ENCODE measurements at places on chromosomes 2 and 18.

- DNase-seq, result no peak
Measured at GRCh38 chr18:21602299-21602587, 1.7 kb upstream of the ESCO1 start.

- DNase-seq, result no peak
Measured at GRCh38 chr2:182650704-182651103, 65.4 kb upstream of the DNAJC10 start.

DNA sequence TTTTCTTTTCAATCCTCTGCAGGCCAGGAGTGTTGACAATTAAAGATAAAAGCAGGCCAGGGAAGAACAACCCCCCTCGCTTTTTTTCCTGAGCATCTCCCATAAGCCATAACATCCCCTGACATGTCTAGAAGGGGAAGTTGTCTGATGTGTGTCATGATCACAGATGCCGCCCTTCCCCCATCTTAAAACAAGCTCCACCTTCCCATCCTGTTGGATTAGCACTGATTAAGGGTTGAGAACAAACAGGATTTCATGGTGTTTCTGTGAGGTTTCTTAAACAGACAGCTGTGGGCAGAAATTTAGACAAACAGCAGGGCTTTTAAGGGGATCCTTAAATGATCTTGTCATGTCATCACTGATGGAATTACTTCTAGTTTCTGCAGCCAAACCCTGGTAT, 59.4 kb upstream of the UPP2 start:
- peak; percentile 95 for DNase-seq

GRCh38 chr2:32496662-32497061, 131.2 kb upstream of the TTC27 start:
- no peak for DNase-seq

GRCh38 chr18:48818329-48819254, 132.2 kb downstream of the SMAD7 start:
- no peak for DNase-seq

DNA sequence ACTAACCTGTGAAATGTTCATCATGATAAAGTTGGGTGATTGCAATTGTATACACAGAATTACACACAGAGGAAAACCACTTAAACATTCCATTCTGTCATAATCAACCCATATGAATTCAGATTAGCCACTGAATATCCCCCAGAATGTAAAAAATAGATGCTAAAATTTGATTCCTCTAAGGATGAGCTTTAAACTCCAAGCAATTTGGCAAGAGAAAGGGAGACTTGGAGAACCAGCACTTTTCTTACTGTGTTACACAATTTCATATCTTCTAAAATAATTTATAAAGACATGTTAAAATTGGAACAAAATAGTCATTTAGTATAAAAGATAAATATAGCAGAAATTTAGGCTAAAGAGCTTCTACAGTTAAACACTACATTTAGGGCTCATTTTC, 146.3 kb upstream of the LMAN1 start:
- no peak for DNase-seq

- DNase-seq, result no peak
Measured at GRCh38 chr2:169853041-169853668, 25.9 kb downstream of the UBR3 start.

GRCh38 chr2:220215785-220216184, 588.4 kb downstream of the SLC4A3 start:
- DNase-seq, result peak; percentile 95

- DNase-seq, result no peak
Measured at GRCh38 chr2:58896638-58897037, 655.5 kb upstream of the FANCL start.

DNA sequence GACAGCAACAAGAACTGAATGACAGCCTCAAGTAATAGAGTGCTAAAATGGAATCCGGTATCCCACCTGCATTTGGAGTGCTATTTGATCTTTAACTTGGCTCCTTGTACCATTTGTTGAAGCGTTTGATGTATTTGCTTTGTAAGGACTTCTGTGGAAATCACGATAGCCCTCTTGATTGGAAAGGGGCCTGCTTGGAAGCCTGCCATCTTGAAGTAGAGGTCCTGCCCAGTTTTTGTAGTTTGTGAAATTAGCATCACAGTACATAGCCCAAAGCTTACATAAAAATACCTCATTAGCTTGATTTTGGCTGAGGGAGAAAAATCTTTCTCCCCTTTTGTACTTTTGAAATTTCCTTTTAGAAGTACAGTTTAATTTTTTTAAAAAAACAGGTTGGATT, 2.7 kb downstream of the CDCA7 start:
- DNase-seq, result no peak

DNA sequence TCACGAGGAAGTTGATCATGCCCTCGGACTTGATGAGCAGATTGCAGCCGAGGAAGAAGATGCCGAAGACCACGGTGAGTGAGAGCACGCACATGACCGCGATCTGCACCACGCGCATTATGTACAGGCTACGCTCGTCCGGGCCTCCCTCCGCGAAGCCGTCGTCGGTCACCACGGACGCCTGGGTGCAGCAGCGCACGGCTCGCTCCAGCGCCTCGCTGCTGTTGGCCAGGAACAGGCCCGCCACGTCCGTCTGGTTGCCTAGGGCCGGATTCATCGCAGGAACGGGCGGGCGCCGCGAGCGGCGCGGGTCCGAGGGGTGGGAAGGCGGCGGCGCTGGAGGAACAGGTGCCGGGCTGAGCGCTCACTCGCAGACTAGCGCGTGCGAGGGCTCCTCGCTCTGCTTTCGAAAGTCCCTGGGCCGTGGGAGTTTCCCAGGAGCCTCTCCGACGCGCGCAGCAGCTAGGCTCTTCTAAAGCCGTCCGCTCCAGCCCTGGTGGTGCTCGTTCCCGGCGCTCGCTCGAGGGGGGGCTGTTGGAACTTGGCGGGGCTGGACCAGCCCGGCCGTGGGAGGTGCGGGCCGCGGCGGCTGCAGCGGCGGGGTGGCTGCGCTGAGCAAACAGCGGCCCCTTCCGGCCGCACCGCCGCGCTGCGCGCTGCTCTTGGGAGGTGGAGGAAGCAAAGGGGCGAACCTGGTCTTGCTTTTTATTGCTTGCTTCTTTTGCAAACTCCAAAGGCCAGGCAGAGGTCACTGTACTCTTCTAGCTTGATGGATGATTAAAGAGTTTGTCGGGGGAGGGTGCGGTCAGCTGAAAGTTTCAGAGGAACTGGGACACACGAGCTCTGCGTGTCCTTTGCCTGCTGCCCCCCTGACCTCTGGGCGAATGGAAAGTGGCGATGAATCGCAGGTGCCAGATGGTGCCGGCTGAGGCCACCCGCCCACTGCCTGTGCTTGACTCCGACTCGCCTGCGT, at the start of gene RPRM:
TSS of gene RPRM (minus strand) at position 474 of the 973 bp plus-strand sequence. CDS start at position 277, 197 bp downstream.
- DNase-seq, result peak; percentile 81

DNA sequence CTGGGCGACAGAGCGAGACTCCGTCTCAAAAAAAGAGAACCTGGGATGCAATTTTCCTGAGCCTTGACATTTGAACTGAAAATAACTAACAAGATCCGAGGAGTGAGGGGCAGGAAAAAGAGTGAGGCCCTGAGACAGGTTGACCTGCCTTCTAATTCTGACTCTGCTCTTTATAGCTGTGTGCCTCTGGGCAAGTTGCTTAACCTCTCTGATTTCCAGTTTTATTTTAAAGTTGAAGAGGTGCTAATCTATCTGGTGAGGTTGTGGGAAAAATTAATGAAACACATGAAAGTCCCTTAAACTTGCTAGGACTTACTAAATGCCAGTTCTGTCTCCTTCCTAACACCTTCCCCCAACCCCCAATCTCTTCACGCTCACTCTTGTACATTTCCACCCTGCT, 108.4 kb upstream of the MGAT5 start:
- DNase-seq, result no peak

- DNase-seq, result no peak
Measured at GRCh38 chr2:39631718-39632117, 34.0 kb upstream of the TMEM178A start.

DNA sequence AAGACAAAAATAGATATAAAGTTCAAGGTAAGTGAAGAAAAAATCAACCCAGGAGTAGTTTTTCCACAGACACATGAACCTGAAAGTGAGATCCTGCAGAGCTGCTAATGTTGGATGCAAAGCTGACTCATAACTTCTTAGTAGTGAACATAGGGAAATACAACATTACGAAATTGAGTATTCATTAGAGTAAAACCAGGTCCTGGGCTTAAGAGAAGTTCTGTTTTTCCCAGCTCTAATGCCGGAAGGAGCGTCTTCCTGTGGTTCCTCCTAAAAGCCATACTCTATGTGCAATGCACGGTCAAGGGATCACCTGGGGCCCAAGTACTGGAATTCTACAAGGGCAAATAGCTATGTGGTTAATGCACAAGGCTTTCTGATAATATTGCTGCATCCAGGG, 141.7 kb downstream of the RBMS1 start:
- no peak for DNase-seq

DNA sequence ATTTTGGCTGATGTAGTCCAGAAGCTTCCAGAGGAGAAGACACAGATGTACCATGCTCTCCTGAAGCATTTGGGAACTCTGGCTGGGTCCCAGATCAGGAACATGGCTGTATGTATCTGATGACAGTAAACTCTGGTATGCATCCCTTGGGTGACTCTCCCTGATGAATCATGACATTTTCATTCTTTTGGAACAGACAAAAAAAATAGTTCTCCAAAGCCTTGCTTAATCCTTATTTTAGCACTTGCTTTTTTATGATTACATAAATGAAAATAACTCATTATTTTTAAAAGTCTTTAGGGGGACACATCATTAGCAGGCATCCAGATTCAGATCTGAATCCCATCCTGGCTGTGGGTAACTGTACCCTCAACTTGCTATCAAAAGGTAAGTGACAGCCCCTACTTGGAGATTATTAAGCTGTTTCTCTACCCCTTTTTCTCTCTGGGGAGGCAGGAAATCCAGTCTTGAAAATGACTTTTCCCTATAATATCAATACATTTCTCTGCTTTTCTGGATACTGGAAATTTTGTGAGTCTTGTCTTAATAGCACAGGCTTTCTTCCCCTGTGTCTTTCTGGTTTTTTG, 23.3 kb downstream of the AOX1 start:
- DNase-seq, result no peak

DNA sequence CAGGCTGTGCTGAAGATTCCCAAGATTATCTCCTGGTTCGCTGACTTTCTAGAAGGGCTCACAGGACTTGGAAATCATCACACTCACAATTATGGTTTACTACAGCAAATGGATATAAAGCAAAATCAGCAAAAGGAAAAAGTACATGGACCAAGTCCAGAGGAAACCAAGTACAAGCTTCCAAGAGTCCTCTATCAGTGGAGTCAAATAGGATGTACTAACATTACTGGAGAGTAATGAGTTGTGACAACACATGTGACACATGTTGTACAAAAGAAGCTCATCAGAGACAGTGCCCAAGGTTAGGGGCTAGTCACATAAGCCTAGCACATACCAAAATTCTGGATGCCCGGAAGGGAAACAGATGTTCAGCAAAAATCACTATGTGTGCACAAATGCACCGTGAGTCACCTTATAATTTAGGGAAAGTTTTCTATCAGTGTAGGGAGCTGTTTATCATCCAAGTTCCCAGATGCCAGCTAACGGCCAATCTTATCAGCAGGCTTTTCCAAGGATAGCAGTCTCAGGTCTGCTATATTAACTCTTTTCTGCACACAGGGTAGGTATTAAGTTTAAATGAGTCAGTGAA, 9.5 kb downstream of the TMEM237 start:
- no peak for DNase-seq

- no peak for DNase-seq
Measured at GRCh38 chr2:79097843-79098242, 10.1 kb upstream of the REG1B start.

GRCh38 chr2:235694721-235695601, 201.1 kb downstream of the AGAP1 start:
- no peak for DNase-seq

- DNase-seq, result peak; percentile 99
Measured at GRCh38 chr2:181586569-181587081, 70.3 kb downstream of the CERKL start.

DNA sequence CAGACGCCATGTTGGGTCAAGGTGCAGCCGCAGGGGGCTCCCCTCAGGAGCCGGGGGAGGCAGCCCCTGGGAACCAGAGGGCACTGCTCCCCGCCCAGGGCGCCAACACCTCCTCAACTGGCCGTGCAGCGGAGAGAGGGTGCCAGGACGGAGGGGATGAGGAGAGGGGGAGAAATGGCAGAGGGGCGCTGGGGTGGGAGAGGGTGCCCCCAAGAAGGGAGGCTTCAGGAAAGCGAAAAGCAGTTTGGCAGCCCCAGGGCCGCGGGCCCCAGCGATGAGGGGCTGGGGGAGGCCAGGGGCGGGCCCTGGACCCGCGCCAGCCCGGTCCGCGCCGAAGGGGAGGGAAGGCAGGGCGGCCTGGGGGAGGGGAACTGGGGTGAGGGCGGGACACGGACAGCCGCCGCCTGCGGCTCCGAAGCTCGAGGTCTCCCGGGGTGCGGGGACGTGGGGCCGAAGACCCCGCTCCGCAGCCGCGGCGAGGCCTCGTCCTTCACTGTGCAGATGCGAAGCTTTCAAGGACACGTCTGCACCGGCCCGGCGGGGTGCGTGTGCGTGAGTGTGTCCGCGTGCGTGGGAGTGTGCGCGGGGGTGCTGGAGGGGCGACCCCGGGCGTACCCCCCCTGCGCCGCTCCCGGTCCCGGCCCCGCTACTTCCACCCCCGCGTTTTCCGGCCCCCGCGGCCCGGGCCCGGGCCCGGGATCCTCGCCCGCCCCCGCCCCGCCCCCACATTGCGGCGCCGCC, 1.4 kb downstream of the DNMT3A start:
- no peak for DNase-seq

GRCh38 chr18:46294318-46294717, 190.1 kb downstream of the HAUS1 start:
- DNase-seq, result no peak

DNA sequence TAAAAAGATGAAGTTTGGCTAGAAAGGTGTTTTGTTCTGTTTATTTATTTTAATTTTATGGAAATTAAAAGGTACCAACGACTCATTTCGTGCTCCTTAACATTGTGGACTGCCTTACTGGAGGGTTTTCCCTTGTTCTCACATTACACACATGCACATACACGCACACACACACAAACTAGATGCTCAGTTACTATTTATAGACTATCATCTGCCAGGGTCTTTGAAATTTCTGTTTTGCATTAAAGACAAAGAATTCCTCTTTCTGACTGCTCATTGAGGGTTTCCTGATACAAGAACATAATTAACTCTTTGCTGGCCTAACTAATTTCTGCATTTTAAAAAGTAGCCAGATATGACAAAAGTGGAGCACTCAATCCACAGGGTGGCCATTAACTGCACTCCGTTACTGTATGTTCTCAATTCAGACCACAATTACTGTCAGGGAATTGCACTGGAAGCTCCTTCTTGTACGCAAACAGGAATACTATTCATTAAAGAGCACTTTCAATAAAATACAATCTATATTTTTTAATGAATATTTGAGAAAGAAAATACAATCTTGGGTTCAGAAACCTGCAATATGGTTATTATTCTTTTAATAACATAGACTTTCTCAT, 366.9 kb upstream of the GALNT5 start:
- DNase-seq, result no peak

DNA sequence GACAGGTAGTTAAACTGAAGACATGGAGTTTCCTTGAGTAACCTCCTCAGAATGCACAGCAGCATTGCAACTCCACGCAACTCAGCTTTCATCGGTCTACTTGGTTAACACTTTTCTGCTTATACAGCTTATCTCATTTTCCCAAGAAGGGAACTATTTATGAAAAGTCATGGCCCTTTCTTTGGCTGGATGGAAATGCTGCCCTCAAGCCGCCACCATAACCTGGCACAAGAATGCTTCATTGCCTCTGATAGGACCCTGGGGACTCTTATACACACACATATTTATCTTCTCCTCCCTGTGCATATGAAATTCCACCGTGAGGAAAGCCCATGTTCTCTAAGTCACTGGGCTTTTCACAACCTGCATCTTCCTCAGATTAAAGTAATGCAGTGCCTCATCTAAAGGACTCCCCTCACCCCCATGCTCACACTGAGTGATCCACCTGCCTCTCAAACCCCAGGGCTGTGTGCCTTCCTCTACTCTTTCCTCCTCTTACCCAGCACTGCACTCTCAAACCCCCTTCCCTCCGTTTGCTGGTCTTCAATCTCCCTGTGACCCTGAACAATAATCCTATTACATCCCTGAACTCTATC, 192.0 kb upstream of the HNRNPA3 start:
- no peak for DNase-seq
